ENCODE measurements at places on chromosomes 5 and 9.
A peak's percentile ranks its signal among the peaks of the same experiment; 100 is the strongest.

GRCh38 chr9:91714020-91714806 is 235.8 kb downstream of the ROR2 start:
- peak; percentile 28 for DNase-seq

- no peak for DNase-seq
Measured at GRCh38 chr9:130311408-130312140, 46.0 kb downstream of the HMCN2 start.

GRCh38 chr9:122816163-122816867 is 12.1 kb downstream of the PDCL start:
- DNase-seq: no peak

- no peak for DNase-seq
Measured at GRCh38 chr9:38318759-38319495, 73.6 kb upstream of the ALDH1B1 start.

- no peak for DNase-seq
Measured at GRCh38 chr5:126503602-126504104, 80.4 kb downstream of the GRAMD2B start.

DNA sequence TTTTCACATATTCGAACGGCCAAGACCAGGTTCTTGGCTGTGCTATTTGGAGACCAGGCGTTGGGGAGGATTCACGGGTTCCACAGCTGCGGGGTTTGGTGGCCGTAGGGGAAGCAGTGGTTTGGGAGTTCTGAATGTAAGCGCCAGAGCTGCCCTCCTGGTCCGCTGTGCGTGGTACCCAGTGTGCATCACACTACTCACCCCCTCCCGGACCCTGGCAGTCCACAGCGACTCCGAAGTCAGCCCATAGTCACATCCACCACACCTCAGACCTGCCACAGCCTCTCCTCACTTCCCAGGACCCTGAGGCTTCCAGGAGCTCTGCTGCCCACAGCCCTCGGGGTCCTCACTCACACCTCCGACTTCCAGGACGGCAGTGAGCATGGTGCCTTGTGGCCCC is 26.8 kb downstream of the AMBP start:
- DNase-seq: no peak

- no peak for DNase-seq
Measured at GRCh38 chr5:90968319-90968718, 409.7 kb downstream of the ADGRV1 start.

DNA sequence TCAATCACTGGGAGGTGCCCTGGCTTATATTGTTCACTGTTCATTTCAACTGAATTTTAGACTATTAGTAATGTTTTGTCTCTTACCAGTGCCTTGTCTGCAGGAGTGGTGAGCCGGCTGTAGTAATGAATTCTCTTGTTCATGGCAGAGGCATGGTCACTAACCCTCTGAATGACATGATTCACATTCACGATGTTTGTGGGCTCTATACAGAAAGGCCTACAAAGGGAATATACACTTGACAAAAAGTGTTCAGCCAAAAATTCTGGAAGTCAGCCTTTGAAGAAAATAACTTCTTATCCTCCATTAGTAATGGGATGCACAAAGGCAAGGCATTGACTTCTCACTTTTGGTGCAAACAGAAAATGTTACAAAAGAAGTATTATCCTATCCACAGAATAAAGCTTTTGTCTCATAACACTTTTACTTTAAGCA is 39.6 kb downstream of the SLC38A9 start:
- DNase-seq: no peak

DNA sequence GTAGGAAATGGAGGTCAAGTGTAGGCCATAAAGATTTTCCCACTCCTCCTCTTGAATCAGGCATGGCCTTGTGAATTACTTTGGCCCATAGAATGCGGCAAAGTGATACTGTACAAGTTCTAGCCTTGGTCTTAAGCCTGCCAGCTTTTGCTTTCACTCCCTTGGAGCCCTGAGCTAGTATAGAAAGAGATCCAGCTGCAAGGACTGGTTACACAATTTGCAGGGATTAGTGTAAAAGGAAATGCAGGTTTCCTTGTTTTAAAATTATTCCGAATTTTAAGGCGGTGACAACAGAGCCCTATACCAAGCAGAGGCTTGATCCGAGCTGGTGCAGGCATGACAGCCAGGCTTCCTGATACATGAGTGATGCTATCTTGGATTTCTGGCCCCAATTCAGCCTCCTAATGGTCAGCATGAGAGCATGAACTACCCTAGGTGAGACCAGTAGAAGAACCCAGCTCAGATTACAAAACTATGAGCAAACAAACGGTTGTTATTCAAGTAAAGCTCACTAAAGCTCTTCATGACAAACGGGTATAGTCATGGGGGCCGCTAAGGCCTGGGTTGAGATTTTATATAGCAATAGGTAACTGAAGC is 257.9 kb downstream of the DOCK8 start:
- DNase-seq: no peak
